ENCODE measurements at places on chromosomes 2 and 18.

DNA sequence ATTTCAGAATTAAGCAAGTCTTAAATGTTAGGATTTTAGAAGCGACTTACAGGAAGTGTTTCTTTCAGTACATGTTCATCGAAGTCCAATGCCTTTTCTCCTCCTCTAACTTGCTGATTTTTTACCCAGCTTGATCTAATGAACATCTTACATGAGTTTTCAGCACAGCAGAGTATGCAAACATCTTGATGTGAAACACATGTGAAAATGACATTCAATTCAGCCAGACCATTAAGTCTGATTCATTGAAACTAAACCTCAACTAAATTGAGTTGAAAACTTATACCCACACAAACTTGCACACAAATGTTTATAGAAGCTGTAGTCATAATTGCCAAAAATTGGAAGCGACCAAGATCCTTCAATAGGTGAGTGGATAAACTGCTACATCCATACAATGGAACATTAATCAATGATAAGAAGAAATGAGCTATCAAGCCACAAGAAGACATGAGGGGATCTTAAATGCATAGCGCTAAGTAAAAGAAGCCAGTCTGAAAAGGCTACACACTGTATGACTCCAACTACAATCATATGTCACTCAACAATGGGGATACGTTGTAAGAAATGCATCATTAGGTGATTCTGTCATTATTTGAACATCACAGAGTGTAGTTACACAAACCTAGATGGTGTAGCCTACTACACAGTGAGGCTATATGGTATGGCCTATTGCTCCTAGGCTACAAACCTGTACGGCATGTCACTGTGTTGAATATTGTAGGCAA, 18.5 kb downstream of the PSTPIP2 start:
- no peak for DNase-seq

DNA sequence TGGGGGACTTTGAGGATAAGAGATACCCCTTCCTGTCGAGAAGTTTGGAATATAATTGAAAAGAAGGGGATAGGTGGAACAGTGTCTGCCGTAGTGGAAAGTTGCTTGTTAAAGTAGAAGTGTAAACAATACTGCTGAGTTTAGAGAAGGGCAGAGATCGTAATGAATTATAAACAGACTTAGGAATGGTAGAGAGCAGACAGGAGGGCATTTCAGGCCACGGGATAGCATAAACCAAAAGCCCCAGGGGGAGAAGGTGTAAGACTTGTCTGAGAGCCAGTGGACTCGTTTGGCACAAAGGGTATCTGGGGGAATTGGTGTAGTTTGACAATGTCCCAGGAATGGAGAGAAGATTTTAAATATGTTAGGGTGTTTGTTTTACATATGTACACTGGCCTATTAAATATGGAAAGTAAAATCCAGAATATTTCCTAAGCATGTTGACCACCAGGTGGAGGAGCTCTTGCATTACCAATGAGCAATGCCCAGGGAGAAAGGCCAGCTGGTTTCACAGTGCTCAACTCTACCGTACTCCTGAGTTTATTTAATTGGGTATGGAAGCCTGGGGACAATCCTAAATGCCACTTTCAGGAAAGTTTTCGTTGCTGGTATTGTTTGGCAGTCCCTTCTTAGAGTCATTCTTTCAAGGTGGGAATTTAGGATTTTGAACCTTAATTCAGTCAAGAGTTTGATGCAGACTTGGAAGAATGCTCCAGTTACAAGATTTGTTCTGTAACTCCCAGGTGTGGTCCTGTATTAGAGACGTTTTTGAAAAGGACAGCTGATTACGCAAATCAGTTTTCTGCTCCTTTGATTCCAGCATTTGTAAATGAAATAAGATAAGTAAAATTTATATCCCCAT, 7.5 kb downstream of the COPS8 start:
- DNase-seq: no peak

DNA sequence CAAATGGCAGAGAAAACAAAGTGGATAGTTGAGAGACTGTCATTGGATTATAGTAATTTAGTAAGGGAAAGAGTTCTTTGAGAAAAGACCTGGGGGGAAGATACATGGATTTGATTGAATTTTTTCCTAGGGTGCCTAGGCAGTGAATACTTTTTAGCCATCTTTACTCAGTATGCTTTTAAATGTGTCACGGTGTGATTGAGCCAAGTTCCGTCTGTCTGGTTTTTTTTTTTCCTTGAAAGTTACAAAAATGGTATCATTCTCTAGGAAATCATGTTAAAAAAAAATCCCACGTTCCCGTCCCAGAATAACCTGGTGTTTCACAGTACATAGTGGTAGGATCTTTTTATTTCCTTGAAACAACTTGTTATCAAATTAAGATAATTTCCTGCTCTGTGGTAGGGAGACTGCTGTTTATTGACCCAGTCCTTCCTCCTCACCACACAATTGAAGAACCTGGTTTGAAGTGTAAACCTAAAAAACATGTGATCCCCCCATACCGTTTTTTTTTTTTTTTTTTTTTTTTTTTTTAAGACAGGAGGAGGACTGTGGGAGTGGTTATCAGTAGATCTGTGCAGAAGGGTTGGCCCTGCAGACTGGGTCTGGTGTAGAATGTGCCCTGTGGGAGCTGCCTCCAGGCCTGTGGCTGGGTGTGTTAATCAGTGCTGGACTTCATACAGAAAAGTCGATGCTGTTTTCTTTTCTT, 55.1 kb downstream of the DGKD start:
- DNase-seq: no peak

- peak; percentile 13 for DNase-seq
Observed at GRCh38 chr2:11446733-11447248, 19.2 kb downstream of the E2F6 start.

DNA sequence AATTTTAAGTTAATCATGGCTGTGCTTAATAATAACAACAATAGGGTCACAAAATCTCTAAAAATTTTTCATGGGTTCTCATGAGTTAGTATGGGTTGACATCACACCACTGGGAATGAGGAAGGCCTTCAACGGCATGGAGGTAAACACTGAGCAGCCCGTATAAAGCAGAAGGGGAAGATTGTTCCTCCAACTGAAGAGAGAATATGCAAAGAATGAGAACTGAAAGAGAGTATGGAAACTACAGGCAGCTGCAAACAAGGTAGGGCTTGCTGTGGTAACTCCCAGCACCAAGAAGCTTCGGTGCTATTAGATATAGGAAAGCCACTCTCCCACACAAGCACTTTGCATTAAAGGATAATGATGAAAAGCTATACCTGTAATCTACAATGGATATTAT, 1242.3 kb upstream of the CELF4 start:
- DNase-seq: no peak

GRCh38 chr2:224357098-224357901, 44.6 kb downstream of the FAM124B start:
- DNase-seq: peak; percentile 27

DNA sequence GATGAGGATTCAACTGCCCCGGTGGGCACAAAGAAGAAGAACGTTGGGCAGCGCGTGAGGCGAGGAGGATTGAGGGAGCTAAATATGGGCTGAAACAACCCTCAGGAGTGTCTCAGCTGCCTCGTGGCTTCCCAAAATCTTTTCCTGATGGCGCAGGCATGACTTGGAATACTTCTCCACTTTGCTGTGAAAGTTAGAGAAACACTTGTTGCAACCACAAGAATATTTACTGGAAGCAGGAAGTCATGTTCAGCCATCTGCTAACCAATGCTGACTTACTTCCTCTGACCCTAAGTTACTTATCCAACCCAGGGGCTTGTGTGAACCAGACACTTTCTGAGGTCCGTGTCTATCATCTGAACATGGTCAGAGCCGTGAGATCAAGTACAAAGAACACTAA, 148.8 kb downstream of the ARL4C start:
- no peak for DNase-seq

GRCh38 chr2:56266761-56267414, 83.1 kb downstream of the CCDC85A start:
- no peak for DNase-seq
